ENCODE measurements at places on chromosomes 3 and 15. TPM values are rescaled to one million over a fixed set of nuclear protein-coding genes. Genes with fewer than 3 reads are reported as not detected.

- DNase-seq = no peak
Measured at GRCh38 chr3:129824926-129825541, 68.5 kb downstream of the TMCC1 start.

GRCh38 chr15:60396560-60396957 is 1.2 kb downstream of the ANXA2 start:
- no peak for DNase-seq

DNA sequence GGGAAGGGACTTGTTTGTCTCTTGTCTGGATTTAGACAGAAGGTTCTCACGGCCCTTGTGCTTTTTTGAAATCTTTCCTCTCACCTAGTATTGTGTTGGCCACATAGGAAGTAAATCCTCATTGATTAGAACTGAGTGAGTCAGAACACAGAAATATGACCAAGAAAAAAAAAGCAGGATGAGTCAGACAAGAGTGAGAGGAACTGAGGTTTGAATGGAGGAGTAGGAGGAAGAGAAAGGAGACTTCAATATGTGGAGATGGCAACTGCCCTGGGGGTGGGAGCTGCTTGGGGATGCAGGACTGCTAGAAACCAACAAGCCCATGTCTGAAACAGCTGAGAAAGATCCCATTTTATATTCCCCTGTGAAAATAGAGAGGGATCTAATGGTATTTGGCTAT is 194.1 kb upstream of the ZBTB20 start:
- DNase-seq = no peak

CISH gene
- total RNA-seq = 19.5 TPM

- DNase-seq = no peak
Measured at GRCh38 chr3:16448639-16449070, 64.8 kb downstream of the RFTN1 start.

DNA sequence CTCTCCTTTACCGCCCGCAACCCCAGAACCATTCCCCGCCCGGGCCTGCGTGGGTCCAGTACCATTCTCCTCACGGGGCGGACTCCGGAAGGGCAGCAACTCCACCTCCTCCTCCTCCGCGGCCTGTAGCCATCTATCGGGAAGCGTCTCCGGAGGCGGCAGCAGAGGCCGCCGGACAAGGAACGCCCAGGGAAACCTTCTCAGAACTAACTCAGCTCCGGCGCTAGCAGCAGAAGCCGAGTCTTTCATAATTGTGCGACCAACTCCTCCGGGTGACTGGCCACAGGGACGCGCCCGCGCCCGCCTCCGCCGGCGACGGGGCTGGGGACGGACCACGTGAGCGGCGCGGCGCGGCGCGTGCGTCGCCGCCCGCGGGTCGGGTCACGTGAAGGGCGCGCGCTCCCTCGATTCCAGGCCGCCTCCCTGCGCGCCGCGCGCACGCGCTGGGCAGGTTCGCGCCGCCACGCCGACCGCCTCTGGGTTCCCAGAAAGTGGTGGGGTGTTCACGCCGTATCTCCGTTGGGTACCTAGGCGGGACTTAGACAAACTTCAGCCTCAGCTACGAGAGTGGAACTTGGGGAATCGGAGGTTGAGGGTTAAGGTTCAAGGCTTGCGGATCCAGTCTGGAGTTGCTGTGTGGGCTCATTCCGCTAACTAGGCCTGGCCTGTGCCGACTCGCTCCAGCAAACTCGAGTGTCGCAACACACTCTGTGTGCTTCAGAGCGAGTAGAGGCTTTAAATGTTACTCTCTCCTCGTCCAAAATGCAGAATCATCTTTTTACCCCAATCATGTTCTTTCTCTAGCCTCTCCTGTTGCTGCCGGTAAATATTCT is at the start of gene TRPM7:
Gene TRPM7, minus strand, starts transcription at position 329 of the 833 bp plus-strand sequence. Its CDS starts 264 bp downstream, at position 65.
- peak; percentile 92 for DNase-seq

ERICH6 gene
- 0.49 TPM for total RNA-seq

Measured in right lobe of liver (tissue), 6 donors.